Keratinocyte (primary cell): ENCODE measurements at places on chromosomes 6 and 20.

GRCh38 chr6:106256201-106256968 lies 69.2 kb downstream of the ATG5 start:
- no peak for DNase-seq

GRCh38 chr20:35116258-35116657 lies 23.7 kb upstream of the TRPC4AP start:
- no peak for DNase-seq

DNA sequence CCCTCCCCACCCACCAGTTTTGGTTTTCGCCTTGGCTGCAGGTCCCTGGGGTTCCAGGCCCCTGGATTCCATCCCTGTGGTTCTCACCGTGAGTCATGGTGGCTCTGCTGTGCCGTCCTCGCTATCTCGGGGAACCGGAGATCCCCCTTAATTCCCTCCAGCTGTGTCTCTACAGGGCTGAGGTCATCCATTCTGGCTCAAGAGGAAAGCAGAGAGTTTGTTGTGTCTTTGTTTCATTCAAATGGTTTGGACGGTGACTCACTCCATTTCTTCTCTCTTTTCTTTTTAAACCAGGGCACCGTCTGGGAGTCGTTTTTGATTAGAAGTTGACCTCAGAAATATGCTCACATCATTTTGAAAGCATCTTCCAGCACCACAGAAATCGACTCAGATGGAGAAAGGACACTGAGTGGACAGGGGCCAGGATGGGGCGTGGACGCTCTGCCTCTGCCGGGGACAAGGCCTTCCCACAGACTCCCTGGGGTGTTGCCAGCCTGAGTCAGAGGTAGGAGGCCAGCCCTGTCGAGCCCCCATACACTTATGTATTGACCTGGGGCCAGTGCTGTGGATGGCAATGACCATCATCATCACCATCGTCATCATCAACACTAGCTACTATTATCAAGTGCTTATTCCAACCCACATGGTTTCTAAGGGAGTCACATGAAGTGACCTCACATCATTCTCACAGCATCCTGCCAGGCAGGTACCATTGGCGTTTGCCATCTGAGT lies 176.2 kb downstream of the NFATC2 start:
- no peak for DNase-seq

DNA sequence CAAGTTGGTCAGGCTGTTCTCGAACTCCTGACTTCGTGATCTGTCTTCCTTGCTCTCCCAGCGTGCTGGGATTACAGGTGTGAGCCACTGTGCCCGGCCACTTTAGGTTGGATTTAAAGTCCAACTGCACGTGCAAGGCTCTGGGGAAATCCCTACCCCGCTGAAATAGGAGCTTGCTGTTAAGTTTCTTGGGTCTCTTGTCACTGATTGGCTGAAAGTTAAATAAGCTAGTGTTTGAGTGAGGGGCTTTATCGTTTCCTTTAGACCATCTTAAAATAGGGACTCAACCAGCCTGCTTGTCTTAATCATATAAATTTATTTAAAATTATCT lies 11.1 kb upstream of the SERINC1 start:
- no peak for DNase-seq

- DNase-seq: no peak
Observed at GRCh38 chr6:4906293-4907276, 97.3 kb downstream of the RPP40 start.

- DNase-seq: no peak
Observed at GRCh38 chr6:170024940-170025339, 265.9 kb downstream of the DLL1 start.

DNA sequence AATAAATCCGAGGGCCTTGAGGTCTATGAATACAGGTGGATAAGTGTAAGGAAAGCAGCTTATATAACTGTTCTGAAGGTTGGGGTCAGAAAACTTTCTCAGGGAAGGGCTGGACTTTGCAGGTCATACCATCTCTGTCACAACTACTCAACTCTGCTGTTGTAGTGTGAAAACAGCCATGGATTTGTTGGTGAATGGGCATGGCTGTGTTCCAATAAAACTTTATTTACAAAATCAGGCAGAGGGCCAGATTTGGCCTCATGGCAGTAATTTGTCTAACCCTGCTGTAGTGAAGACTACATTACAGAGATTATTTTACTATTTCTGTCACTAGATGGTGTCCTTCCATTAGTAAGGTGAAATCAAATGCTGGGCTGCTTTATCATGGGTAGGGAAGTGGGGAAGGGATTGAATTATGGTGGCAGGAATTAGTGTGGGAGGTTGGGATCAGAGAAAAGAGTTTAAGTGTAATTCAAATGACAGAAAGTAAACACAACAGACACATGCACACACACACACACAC lies 409.6 kb upstream of the CHD6 start:
- no peak for DNase-seq

GRCh38 chr20:10469056-10469455 lies 34.0 kb downstream of the SLX4IP start:
- no peak for DNase-seq

- DNase-seq: no peak
Observed at GRCh38 chr20:63706852-63707557, 771 bp downstream of the ARFRP1 start.

GRCh38 chr6:17099401-17100059 lies 2.3 kb upstream of the STMND1 start:
- no peak for DNase-seq

DNA sequence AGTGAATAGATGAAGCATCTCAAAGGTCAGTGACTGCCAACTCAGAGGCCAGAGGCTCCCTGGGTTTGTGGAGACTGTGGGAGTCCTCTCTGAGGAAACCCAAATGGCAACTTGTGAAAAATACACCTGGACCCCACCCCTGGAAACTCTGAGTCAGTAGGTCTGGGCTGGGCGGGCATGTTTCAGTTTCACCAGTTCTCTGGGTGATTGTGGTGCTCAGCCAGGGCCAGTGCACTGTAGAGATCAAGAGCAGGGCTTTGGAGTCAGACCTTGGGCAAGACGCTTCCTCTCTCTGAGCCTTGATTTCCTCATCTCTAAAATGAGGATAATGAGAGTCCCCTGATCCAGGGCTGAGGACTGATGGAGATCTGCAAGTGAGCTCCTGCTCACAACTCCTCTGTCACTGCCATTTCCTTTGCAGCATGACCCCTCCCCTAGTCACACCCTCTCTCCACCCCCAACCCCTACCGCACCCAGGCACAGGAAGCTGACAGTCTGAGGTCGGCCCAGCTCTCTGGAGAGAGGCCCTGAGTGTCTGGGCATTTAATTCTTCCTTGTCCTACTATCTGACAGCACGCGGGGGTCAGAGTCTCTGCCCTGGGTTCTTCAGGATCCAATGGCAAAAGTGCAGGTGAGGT lies 5.1 kb downstream of the DEF6 start:
- peak; percentile 58 for DNase-seq
